Uterus (tissue), 4 donors: ENCODE measurements at places on chromosomes 5 and 9.

GRCh38 chr5:114249823-114250222, 112.0 kb upstream of the KCNN2 start:
- DNase-seq: no peak

GRCh38 chr9:101628173-101628572, 33.4 kb upstream of the PPP3R2 start:
- no peak for DNase-seq

- peak; percentile 43 for DNase-seq
Measured at GRCh38 chr9:129697656-129698253, 32.3 kb downstream of the PRRX2 start.

- DNase-seq: no peak
Measured at GRCh38 chr5:36444582-36445418, 143.1 kb upstream of the RANBP3L start.

- peak; percentile 22 for DNase-seq
Measured at GRCh38 chr5:91384671-91385430, 1.7 kb upstream of the ARRDC3 start.

DNA sequence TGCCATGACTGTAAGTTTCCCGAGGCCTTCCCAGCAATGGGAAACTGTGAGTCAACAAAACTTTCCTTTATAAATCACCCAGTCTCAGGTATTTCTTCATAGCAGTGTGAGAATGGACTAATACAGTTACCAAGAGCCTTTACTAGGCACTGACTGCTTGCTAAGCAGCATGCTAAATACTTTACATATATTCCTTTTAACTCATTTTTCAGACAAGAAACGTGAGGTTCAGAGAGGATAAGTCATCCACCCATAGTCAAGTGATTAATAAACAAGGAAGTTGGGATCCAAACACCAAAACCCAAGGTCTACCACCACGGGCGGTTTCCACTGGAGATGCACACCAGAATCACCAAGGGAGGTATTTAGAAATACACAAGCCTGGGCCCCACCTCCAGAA, 50.8 kb downstream of the GABBR2 start:
- no peak for DNase-seq

DNA sequence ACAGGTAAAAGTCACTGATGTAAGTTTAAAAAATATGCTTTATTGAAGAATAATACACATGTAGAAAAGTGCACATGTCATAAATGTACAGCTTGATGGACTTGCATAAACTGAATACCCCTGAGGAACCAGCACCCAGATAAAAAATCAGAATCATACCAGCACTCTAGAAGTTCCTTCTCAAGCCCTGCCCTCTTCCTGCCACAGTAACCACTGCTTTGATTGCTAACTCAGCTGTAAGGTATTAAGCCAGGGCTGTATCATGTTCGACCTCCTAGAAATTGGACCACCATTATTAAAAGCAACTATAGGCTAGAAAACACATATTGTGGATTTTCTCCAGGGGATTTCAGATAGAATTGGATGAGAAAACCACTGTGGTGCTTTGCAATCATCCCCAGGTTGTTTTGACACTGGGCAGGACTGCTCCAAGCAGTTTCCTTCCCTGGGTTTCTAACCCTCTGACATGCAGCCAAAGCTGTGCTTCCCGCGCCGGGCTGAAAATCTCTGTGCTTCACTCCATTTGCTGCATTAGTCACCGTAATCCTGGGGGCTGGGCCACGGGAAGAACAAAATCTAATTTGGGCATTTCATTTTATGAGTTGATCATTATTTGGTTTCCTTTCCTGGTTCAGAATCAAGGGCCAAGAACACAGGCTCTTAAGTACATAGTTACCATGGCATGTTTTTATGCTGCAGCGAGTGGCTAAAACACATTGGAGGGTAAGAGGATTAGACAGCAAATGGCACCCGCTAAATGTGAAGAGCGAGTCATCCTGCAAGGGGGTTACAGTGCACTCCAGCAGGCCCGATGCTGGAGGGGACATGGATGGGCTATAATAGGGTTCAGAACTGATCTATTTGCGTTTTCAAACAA, 139.4 kb upstream of the IL12B start:
- no peak for DNase-seq

DNA sequence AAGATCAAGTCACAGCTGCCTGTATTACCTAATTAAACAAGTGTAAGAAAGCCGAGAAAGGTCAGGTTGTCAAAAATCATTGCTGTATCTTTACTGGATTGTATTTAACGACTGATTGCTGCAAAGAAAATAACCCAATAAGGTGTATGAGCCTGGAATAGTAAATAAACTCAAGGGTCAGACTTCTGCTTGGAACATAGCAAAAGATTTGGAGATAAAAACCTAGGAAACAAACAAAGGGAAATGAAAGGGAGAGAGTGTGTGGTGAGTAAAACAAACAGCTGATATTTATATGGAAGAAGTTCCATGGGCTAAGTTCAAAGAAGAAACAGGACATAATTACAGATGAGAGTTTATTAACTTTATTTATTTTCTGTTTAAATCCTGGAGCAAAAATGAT, 354.0 kb downstream of the TLR4 start:
- DNase-seq: no peak
